ENCODE measurements at places on chromosomes 4 and X. TPM values are rescaled to one million over a fixed set of nuclear protein-coding genes. Genes with fewer than 3 reads are reported as not detected.

GPC3 gene
- 2.8 TPM for total RNA-seq

NAP1L3 gene
- total RNA-seq = 4.7 TPM

GSX2 gene
- not detected for total RNA-seq

SH3TC1 gene
- total RNA-seq = 5.3 TPM

PFKFB1 gene
- not detected for total RNA-seq

INTU gene
- total RNA-seq = 2.5 TPM

FGF5 gene
- total RNA-seq = 0.10 TPM

GAGE12D gene
- total RNA-seq = not detected

ADRA2C gene
- not detected for total RNA-seq

GABRG1 gene
- not detected for total RNA-seq

IRAK1 gene
- total RNA-seq = 56.3 TPM

TCP11X2 gene
- total RNA-seq = not detected

ADAM29 gene
- total RNA-seq = not detected

NLGN3 gene
- 0.10 TPM for total RNA-seq

MAGEB10 gene
- total RNA-seq = not detected

OTOP1 gene
- total RNA-seq = not detected

CXCL6 gene
- 87.1 TPM for total RNA-seq

RAB41 gene
- not detected for total RNA-seq

PDK3 gene
- total RNA-seq = 7.6 TPM

EREG gene
- total RNA-seq = 0.54 TPM

WNK3 gene
- 1.4 TPM for total RNA-seq

MEPE gene
- total RNA-seq = not detected

ETDB gene
- total RNA-seq = not detected

PNMA3 gene
- not detected for total RNA-seq

HSFX4 gene
- total RNA-seq = not detected

All from cardiac ventricle fibroblast (primary cell).